ENCODE measurements at places on chromosomes 6 and 20.

DNA sequence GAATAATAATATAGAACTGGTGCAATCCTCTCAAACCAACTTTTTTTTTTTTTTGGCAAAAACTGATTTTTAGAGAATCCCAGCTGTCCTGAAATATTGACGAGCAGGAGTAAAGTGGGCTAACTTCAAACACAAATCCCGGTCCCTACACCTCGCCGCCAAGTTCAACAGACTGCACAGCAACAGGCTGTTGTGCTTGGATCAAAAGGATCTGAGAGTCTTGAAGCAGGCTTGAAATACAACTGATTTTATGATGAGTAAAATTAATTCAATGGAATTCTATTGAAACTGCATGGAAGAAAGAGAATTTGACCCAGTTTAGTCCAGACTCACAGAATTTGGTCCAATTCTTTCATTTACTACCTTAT is 172.1 kb downstream of the FOXC1 start:
- no peak for DNase-seq

DNA sequence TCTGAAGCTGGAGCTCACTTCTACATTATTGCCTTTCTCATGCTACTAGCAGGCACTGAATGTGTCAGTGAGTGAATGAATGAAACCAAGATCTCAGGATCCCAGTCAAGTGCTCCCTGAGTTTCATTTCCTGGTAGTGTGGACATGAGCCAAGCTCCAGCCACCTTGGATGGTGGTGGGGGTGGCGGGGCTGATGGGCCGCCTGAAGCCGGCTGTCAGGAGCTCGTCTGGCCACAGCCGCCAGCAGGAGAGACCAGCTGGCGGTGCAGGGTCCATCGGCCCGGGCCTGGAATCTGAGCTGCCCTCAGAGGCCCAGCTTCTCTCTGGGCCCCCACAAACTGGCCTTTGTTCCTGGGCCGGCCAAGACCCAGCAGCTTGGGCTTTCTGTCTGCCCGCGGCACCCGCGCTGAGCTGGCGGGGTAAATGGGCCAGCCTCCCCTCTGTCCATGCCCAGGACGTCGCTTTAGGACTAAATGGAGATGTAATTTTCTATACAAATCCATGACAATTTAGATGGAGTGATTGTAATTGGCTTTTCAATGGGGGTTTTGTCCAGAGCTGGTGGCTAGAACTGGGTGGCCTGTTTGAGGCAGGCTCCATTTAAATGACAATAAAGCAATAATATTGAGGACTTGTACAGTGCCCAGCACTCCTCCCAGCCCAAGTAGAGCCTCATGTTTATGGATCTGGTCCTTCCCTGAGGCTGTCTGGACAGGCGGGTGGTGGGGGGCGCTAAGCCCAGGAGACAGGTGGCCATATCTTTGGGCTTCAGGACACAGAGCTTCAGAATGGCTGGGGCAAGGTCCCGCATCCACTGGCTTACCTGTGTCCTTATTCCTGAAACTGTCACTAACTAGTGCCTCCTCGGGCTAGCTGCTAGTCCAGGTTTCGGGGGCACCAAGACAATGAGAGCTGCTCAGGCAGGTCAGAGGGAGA is 43.5 kb downstream of the NOL4L start:
- no peak for DNase-seq

DNA sequence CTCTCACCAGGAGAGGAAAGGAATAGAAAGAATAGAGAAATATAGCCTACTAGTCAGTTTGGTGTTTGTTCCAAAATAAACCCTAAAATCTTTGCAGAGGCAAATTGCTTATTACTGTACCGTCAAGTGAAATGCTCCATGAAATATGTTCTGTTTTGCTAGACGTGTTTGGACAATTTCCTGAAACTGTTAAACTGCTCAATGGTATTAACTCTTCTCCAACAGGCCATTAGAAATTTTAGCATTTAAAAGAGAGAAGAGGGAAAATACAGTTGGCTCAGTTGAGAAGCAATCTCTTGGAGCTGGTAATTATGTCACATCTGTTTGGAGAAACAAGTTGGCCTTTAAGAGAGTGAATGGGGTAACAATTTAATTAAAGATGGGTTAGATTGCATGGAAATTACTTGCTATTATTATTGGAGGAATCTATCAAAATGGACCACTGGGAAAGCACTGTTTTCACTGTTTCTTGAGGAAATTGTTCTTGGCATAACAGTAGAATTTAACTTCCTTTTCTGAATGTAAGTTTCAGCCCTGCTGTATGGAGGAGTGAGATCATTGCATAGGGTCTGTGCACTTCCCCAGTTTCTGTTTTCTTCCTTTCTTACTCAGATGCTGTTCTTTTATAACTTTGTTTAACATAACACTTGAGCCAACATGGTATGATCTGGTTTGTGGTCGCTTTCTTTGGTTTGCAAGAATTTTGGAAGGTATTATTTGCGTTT is 373.6 kb downstream of the PLCB1 start:
- DNase-seq: no peak

DNA sequence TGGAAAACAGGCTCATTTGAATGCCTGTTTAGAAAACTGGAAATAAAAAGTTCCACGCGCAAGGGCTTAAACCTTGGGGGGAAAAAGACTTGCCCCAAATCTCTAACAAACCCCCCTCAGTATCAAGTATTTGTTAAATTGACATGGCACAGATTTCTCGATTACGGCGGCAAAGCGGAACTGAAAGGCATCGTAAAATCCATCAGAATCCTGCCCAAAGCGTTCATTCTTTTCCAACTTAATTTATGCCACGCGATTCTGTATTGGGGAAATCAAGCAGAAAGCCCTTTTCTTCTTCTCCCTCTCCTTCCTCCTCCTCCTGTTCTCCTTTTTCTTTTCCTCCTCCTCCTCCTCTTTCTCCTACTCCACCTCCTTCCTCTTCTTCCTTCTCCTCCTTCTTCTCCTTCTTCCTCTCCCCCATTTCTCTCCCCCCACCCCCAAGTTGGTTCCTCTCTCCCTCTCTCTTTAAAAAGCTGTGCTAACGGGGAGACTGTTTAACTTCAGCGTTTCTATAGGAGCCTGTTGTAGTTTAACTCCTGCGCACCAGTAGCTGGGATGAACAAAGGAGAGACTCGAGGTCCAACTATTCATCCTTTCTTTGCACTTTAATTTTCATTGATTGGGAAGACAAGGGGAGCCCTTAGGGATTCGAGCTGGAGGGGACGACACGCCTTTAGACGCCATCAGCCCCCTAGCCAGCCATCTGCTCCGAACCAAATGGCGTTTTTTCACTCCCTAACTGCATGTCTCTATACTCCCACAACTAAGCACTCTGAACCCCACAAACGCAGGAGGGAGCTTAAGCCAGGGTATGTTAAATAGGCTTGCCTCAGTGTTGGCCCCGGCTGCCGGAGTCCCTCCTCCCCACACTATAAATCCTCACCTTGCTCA is 2.7 kb upstream of the DLL1 start:
- DNase-seq: no peak

DNA sequence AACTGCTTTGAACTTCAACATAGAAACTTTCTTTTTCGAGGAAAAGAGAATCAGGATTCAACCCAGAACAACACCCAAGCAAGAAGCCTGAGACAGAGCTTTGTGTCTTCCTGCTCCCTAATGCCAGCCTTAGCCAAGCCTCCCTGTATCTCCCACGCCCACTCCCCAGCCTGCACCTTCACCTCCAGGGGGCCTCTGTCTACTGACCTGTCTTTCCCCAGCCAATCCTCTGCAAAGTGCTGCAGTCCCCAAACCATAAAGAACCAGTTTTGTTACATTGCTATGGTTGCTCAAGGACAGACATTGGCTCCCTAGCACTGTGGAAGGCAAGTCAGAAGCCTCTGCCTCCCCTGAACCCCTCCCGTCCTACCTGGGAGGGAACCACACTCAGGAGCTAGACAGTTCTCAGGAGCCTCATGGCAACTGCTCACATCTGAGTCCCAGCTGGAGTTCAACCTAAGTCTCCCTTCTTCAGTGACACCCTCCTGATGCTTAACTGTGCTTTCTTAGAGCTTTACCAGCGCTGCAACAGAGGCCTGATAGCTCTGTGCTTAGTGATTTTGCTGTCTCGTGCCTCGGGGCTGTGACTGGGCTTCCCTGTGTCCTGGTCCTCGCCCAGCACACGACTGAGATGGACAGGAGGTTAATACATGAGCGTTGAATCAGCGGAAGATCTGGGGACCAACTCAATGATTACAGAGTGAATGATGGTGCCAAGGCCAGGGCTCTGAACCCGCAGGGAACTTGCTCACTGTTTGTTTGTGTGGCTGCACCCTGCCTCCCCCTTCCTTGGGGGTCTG is 101.5 kb upstream of the DUSP22 start:
- no peak for DNase-seq

DNA sequence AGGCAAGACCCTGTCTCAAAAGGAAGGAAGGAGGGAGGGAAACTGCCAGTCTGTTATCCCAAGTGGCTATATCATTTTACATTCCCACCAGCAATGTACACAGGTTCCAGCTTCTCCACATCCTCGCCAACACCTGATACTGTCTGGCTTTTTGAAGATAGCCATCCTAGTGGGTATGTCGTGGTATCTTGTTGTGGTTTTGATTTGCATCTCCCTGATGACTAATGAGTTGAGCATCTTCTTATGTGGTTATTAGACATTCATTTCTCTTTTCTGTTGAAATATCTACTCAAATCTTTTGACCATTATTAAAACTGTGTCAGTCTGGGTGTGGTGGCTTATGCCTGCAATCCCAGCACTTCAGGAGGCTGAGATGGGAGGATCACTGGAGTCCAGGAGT is 47.9 kb upstream of the ARID1B start:
- no peak for DNase-seq

DNA sequence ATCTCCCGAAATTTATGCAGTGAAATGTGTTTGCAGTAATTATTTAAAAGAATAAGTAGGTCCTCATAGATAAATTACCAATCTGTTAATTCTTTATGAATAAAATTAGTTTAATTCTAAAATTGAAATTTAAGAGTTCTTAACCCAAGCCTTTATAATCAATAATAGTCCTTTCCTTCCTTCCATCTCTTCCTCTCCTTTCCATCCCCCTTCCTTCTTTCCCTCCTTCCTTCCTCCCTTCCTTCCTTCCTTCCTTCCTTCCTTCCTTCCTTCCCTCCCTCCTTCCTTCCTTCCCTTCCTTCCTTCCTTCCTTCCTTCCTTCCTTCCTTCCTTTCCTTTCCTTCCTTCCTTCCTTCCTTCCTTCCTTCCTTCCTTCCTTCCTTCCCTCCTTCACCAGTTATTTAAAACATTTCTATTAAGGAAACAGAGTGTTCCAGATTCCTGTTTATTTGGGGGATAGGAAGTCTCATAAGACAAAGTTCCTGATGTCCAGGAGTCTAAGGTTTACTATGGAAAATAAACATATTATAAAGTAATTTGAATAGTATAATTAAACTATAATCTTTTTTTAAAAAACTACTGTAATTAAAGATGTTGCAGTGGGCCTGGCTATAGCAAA is 285.3 kb upstream of the NOX3 start:
- DNase-seq: no peak

- DNase-seq: no peak
These were observed 95.7 kb downstream of the SHLD1 start for GRCh38 chr20:5845681-5846615.

DNA sequence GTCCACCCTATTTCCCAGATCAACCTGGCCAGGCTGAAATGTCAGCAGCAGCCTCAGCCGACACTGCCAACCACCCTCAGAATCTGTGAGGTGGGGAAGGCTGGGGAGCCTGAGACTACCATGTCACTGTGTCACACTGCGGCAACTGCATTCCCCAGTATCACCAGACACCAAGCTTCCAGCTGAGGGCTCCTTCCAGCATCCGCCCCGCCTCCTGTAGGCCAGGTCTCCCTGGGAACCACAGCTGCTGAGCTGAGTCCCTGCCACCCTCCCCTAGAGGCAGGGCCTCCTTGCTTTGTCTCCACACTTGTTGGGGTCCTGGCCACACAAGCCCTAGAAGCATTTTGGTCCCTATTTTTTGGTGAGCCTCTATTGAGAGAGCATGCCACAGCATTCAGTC is 115.7 kb downstream of the UNC5CL start:
- DNase-seq: no peak

GRCh38 chr20:56943946-56944945 is 315.1 kb downstream of the TFAP2C start:
- DNase-seq: no peak

GRCh38 chr20:20571068-20571780 is 141.2 kb downstream of the RALGAPA2 start:
- DNase-seq: no peak

DNA sequence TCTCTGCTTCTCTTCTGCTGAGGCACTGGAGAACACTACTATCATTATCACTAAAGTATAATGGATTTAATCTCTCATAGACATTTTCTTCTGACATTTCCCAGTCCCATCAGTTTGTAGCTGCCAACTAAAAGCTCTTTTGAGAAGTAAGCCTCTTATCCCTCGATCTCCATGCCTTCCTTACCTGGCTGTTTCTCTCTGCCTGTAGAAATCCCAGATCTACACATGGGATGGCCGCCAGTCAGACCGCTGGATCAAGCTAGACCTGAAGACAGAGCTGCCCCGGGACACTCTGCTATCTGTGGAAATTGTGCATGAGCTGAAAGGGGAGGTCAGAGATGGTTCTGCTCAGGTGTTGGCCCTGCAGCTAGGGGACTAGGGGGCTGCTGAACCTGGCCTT is 25.4 kb downstream of the CCDC167 start:
- no peak for DNase-seq

GRCh38 chr6:11645016-11645415 is 107.5 kb downstream of the TMEM170B start:
- no peak for DNase-seq

DNA sequence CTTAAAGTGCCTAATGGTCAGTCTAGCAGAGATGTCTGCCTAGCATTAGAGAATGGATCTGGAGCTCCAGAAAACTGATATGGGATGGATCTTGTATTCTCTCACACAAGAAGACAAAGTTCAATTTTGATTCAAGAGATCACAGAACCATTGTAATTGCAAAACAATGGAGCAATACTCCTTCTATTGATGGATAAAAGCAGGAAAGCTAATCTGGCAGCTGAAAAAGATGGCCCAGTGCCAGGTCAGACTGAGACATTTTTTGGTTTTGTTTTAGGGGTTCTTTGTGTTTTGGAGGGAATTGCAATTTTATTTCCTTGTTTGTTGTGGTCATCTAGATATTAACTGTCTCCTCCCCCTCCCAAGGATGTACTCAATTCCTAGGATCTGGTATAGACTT is 14.6 kb upstream of the ZNF133 start:
- no peak for DNase-seq

- peak; percentile 33 for DNase-seq
These were observed 146.8 kb downstream of the TFAP2A start for GRCh38 chr6:10268111-10268510.

GRCh38 chr20:20231528-20232298 is 136.2 kb upstream of the INSM1 start:
- DNase-seq: no peak

DNA sequence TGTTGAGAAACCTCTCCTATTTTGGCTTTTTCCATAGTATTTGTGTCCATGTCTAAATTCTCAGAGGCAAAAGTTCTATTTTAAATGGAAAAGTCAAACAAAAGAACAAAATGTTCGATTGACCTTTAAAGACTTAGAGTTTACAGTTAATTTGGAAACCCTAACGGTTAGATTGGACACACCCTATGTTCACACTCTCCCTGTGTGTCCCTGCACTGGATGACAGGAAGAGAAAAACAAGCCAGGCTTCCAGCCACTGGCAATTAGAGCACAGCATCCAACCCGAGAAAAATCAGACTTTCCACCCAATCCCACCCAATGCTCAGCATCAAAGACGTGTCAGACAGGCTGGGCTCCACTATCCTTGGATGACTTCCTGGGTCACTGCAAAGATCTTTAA is 241.3 kb downstream of the TBXT start:
- no peak for DNase-seq

All from iPS DF 6.9 (cell line).